ENCODE measurements at places on chromosomes 1 and 21. TPM values are rescaled to one million over a fixed set of nuclear protein-coding genes. Genes with fewer than 3 reads are reported as not detected.
A peak's percentile ranks its signal among the peaks of the same experiment; 100 is the strongest.

Gene A3GALT2
- not detected for total RNA-seq

Gene PLA2G2D
- not detected for total RNA-seq

Gene UMODL1
- total RNA-seq, result 0.07 TPM

DNA sequence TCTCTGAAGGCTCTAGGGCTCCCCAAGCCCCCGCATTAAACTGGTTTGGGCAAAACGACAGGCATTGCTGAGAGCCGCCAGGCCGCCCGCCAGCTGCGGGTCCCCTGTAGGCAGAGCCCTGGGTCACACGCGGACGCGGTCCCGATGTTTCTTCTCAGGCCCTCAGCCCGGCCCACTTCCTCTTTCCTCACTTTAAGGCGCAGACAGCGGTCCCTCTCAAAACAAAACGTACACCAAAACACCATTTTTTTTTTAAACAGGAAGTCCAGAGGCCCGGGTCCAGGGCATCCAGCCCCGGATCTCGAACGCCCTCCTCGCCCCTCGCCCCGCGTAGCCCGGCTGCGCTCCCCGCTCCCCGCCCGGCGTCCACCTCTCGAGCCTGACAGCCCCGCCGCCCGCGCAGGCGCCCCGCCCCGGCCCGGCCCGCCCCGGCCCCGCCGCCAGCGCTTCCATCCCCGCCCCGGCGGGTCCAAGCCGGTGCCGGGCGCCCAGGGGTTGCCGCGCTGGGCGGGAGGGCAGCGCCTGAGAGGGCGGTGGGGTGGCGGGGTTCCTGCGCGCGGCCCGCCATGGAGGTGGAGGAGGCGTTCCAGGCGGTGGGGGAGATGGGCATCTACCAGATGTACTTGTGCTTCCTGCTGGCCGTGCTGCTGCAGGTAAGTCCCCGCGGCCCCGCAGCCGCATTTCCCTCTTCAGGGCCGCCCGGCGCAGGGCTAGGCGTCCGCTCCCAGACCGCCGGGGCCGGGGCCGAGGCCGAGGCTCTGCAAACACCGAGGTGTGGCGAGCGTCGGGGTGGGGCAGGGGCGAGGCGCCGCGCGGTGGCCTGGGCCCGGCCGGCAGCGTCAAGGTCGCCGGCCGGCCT lies at the start of gene SLC22A15:
SLC22A15 (plus strand) TSS at position 452 of the 859 bp plus-strand sequence; CDS start at position 567, 115 bp downstream.
- peak; percentile 5 for DNase-seq

DNA sequence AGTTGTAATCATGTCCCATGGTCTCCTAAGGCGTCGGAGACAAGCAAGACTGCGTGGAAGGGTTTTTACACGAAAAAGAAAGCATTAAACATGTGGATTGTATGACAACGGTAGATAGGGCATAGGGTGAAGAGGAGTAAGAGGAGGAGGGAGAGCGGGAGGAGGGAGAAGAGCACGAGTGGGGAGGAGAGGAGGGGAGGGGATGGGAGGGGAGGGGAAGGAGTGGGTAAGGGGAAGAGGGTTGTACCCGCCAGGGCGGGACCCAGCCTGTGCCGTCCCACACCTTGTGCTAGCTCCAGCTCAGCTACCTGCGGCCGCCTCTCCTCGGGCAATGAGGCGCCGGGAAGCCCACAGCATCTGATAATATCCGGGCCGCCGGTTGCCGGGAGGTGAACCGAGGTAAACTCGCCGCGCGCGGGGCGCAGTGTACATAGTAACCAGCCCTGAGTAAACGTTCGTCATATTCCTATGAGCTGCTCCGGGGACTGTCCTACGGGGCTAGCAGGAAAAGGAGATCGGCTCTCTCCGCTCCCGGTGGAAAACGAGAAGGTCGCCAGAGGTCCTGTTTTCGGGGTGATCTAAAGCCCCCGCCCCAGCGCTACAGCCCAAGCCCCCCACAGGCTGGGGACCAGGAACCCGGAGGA lies 449 bp upstream of the RCAN3 start:
- peak; percentile 77 for DNase-seq

Gene FALEC
- total RNA-seq, result not detected

- DNase-seq, result no peak
Measured at GRCh38 chr1:178342745-178343144, 154.0 kb downstream of the CLEC20A start.
